ENCODE measurements at places on chromosomes 12 and 14.

GRCh38 chr14:75619548-75619947 lies 41.1 kb downstream of the ERG28 start:
- no peak for DNase-seq

- DNase-seq: no peak
Measured at GRCh38 chr12:104604995-104605675, 148.4 kb downstream of the CHST11 start.

GRCh38 chr14:55577229-55577628 lies 2.8 kb upstream of the KTN1 start:
- DNase-seq: no peak

DNA sequence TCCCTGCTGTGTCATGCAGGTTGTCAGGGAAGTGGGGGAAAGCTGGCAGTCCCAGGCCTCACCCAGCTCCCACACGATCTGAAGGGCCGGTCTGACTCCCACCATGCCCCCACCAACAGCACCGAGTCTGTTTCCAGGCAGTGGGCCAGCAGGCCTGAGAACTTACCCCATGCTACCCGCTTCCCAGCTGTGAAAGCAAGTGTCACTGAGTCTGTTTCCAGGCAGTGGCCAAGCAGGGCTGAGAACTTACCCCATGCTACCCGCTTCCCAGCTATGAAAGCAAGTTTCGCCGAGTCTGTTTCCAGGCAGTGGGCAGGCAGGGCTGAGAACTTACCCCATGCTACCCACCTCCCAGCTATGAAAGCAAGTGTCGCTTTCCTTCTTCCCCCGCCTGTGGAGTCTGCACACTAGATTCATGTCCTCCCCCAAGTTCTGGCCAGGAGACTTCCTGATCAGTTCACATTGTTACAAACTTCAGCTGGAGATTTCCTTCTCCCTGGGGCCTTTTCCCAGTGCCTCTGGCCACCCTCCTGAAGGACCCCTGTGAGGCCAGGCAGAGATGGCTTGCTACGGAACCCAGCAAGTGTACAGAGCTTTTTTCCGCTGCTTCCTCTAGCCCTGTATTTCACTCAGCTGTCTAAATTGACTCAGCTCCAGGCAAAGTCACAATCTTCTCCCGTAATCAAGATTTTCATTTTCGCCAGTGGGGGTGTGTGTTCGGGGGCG lies 435.4 kb downstream of the TMTC2 start:
- no peak for DNase-seq

GRCh38 chr12:77251799-77252198 lies 186.4 kb upstream of the E2F7 start:
- no peak for DNase-seq

DNA sequence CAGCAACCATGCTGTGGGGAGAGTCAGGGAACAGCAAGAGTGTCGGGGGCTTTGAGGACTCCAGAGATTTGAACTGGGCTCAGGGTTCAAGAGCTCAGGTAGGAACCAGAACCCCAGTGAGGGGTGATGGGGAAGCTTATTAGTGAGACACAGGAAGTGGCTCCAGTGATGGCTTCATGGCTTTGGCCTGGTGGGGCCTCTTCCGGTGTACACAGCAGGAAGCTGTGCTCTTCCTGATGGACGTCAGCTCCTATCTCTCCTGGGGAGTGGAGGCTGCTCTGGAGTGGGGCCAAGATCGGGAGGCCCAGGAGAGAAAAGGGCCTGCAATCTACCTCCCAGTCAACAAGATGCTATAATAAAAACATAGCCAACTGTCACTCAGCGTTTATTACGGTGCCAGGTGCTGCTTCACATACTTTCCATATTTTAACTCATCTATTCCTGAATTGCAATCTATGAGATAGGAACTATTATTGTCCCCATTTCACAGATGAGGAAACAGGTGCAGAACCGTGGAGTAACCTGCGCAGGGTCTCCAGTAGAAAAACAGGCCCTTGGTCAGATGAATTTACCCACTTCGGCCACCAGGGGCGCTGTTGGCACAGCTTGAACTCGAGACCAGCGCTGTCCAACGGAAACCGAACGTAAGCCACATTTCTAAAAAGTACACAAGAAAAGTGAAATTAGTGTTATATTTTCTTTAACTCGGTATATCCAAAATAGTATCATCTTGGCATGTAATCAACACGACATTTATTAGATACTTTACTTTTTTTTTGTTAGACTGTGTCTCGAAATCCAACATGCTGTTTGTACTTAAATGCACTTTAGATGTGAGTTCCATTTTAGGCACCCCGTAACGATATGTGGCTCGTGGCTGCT lies 63.6 kb upstream of the DLK1 start:
- DNase-seq: peak; percentile 40

GRCh38 chr14:36505181-36505815 lies 14.7 kb downstream of the NKX2-1 start:
- no peak for DNase-seq

GRCh38 chr14:24908592-24909236 lies 141.2 kb downstream of the STXBP6 start:
- no peak for DNase-seq

DNA sequence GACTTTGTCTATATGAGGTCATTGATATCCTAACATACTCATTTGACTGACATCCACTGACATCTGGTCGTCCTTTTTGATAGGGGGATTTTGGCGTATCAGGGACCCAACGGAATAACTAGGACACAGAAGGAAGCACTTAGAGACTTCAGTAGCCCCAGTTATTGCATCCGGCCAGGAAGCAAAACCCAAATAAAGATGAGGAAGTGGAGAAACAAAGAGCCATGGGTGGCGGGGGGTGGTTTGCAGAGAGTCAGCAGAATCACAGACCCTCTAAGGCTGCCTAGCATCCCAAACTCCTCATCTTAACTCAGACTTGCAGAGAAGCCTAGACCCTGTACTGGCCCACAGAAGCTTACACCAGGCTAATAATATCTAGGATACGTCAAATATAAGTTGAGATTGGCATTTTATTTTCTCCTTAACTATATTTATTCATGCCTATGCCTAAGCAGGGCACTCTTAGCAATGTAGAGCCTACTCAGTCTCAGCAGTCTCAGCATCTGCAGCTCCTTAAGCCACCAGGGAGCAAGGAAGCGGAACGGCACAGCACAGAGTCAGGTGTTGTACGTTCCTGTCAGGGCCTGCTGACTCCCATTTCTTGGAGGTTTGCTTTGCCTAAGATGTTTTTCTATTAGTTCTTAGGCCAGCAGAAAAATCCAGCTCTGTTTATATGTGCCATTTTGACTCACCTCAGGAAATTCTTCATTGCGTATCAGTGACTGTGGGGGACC lies 45.1 kb downstream of the KCNA1 start:
- no peak for DNase-seq

DNA sequence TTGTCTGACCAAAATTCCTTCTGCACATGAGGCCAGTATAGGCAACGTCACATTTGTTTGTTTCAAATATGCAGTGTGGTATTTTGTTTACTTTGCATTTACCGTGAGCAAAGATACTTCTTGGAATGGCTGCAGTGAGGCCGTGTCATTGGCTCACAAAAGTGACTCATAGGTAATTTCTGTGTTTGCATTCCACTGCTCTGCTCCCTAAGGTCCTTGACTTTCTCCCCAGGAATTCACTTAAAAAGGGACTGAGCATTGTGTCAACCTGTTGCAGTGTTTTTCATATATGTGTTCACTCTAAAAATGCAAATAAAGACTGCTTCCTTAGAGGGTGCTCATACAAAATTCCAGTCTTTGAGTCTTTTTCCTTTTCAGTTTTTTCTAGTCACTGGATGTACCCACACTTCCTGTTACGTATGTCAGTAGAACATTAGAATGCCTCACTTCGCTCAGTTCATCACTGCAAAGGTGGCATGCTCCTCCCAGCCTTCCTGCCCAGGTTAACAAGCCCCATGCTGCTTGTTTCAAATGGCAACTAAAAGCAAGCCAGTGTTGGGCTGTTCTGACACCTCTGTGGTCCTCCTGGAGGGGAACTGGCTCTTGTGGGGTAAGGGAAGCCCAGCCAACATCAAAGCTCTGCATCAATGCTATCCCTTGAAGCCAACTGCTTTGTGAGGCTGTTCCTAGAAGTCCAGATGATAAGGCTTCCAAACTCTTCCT lies 9.1 kb downstream of the C12orf76 start:
- peak; percentile 11 for DNase-seq

DNA sequence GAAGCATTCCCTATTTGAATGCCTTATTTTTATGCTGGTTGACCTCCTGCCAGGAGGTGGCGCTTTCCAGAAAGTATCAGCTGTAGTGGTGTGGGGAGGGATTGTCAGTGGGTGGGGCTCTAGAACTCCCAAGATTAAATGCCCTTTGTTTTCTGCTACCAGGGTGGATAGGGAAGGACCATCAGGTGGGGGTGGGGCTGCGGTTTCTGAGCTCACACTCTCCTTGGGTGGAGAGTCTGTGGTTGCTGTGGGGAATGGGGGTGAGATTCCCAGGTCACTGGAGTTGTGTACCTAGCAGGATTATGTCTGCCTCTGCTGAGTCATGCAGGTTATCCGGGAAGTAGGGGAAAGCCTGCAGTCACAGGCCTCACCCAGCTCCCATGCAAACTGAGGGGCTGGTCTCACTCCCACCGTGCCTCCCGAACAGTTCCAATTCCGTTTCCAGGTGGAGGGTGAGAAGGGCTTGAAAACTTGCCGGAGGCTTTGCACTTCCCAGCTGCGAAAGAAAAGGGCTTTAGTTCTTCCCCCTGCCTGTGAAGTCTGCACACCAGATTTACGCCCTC lies 68.3 kb downstream of the ALG10B start:
- no peak for DNase-seq

DNA sequence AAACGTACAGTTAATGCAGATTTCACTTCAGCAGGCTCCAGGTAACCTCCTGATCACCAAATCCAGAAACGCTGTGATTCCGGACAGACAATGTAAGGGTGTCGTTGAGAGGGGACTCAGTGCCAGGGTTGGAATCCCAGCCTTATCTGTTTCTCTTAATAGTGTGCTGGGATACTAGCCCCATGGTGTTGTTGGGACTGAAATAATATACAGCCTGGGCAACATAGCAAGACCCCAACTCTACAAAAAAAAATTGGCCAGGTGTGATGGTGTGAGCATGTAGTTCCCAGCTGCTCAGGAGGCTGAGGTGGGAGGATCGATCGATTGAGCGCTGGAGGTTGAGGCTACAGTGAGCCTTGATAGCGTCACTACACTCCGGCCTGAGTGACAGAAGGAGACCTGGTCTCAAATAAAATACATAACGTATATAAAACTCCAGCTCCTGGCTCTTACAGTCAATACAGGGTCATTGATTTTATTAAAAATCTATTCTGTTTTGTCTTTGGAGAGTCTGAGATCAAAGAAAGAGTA lies 1.3 kb downstream of the PEBP1 start:
- DNase-seq: no peak

- DNase-seq: no peak
Measured at GRCh38 chr12:128789356-128789929, 34.3 kb downstream of the SLC15A4 start.

DNA sequence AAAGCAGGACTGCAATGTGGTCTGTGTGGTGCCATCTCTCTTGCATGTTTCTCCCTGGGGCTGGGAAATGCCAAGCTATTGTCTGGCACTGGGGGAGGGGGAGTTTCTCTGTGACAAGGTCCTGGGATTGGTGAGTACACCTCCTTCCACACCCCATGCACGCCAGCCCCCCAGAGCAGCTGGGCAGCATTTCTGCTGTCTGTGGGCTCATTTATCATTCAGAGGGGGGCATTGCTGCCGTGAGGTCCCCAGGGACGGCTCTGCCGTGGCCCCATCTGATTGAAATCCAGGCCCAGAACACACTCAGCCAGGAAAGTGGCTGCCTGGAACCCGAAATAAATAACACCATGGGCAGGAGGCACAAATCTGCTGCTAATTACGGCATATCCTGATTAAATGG lies 12.6 kb upstream of the FAM222A start:
- no peak for DNase-seq

Measured in activated CD4-positive, alpha-beta T cell treated with anti-CD3 and anti-CD28 coated beads for 1 hour (primary cell).